Hepatocyte (in vitro differentiated cells): ENCODE measurements at places on chromosomes 2 and 18. TPM values are rescaled to one million over a fixed set of nuclear protein-coding genes. Genes with fewer than 3 reads are reported as not detected.
A peak's percentile ranks its signal among the peaks of the same experiment; 100 is the strongest.

The NYAP2 gene
- 0.37 and 1.0 TPM in 2 replicates for total RNA-seq

The AOX1 gene
- total RNA-seq = 7.4 and 7.7 TPM in 2 replicates

The PDIA6 gene
- total RNA-seq = 507 and 515 TPM in 2 replicates

The NAT8 gene
- total RNA-seq = 3.8 and 4.8 TPM in 2 replicates

The CD8B2 gene
- total RNA-seq = 0.44 TPM in 1 of 2 replicates, not detected in the other

The LHCGR gene
- total RNA-seq = not detected in 2 replicates

The KCNE4 gene
- 51.0 and 54.6 TPM in 2 replicates for total RNA-seq

The ARHGAP15 gene
- total RNA-seq = 0.17 and 1.0 TPM in 2 replicates

The ITPRIPL1 gene
- 2.0 TPM in 2 replicates for total RNA-seq

The SCN7A gene
- 4.9 and 5.0 TPM in 2 replicates for total RNA-seq

The POTEC gene
- not detected in 2 replicates for total RNA-seq

The STEAP3 gene
- total RNA-seq = 10.2 and 11.2 TPM in 2 replicates

DNA sequence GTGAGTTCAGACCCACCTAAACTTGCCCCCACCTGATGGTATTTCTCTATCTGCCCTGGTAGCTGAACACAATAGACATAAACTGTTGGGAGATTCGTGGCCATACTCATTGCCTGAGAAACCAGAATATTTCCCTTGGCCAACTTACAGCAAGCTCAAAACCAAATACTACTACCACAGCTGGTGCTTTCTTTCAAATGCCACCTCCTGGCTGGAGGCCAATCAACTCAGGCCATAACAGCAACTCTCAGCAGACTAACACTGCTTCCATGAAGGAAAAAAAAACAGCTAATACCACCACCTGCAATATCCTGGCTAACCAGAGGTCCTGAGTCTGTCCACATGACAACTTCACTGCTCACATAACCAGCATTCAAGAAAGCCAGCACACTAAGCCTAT is 373.1 kb downstream of the CMPK2 start:
- H3K27ac ChIP-seq = no peak overlapping the region
- no peak overlapping the region for H3K4me3 ChIP-seq
- no peaks in the 10 kb centered on the region for H3K36me3 ChIP-seq
- no peaks in the 10 kb centered on the region for H3K4me1 ChIP-seq
- no peak for DNase-seq

DNA sequence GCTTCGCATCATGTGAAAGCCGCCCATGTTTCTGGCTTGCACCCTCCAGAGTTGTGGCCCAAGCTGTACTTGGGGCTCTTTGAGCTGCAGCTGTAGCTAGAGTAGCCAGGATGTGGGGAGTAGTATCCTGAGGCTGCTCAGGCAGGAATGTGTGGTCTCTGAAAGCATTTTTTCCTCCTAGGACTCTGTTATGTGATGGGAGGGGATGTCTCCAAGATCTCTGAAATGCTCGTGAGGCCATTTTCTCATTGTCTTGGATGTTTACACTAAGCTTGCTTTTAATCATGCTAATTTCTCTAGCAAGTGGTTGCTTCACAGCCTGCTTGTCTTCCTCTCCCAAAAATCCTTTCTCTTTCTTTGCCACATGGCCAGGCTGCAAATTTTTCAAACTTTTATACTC is 687.6 kb downstream of the DCDC2C start:
- H3K27ac ChIP-seq = no peak overlapping the region
- DNase-seq = no peak
- no peaks in the 10 kb centered on the region for H3K27me3 ChIP-seq
- no peaks in the 10 kb centered on the region for H3K36me3 ChIP-seq

DNA sequence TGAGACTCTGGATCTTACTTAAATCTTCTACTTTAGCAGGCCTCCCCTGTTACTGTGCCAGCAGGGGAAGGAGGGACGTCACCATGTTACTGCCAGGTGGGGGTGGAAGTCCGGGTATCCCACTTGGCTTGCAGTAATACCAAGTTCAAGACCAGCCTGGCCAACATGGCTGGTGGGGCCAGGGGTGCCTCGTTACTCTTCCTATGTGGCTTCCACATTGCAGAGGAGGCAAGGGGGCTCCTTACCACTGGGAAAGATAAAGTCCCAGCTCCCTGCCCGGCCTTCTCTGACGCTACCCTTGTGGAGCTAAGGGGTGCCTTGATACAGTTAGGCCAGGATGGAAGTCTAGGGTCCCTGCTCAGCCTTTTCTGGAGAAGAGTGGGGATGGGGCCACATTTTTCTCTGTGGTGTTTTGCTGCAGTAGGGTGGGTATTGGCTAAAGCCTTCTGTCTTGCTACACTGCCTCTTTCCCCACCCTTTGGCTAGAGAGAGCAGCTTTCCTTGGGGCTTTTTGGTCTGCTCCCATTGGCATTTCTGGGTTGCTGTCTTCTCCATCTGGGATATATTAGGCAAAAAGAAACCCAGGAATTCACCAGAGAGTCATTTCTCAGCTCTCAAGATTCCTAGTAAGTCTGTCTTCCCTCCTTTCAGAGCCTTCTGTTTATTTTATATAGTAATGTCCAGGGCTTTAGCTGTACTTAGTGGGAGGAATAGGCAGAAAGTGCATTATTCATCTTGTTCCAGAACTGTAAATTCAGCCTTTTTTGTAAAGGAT is 21.9 kb downstream of the ELMOD3 start:
- H3K4me1 ChIP-seq = peaks cover 6% of the 10 kb centered on the region
- no peaks in the 10 kb centered on the region for H3K27me3 ChIP-seq
- no peak overlapping the region for H3K4me3 ChIP-seq
- DNase-seq = no peak
- H3K36me3 ChIP-seq = no peaks in the 10 kb centered on the region

- H3K4me1 ChIP-seq = no peaks in the 10 kb centered on the region
- H3K36me3 ChIP-seq = no peaks in the 10 kb centered on the region
- no peaks in the 10 kb centered on the region for H3K27me3 ChIP-seq
- H3K4me3 ChIP-seq = no peak overlapping the region
- DNase-seq = peak; percentile 85
Observed at GRCh38 chr2:42663106-42663780, 94.8 kb downstream of the MTA3 start.

- H3K36me3 ChIP-seq = no peaks in the 10 kb centered on the region
- no peak for DNase-seq
- no peak overlapping the region for H3K27ac ChIP-seq
- H3K4me3 ChIP-seq = no peak overlapping the region
- H3K4me1 ChIP-seq = peaks cover 16% of the 10 kb centered on the region
Observed at GRCh38 chr2:170717599-170717963, 2.4 kb downstream of the SP5 start.

DNA sequence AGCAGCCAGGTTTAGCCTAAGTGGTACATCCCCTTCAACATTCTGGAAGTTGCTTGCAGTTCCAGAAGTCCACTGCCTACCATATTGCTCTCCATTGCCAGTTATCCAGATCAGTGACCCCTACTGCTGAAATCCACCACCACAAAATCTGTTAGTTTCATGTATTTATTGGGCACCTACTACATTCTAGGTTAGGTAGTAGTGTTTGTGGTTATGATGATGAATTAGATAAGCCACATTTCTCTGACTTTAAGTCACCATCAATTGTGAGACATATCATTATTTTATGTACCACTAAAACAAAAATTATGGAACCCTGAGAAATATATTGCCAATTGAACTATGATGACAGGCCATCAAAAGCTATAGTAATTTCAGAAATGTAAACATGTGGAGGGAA is 139.5 kb upstream of the PKDCC start:
- H3K4me1 ChIP-seq = peaks cover 20% of the 10 kb centered on the region
- no peak for DNase-seq
- no peaks in the 10 kb centered on the region for H3K27me3 ChIP-seq
- H3K27ac ChIP-seq = no peak overlapping the region
- no peak overlapping the region for H3K4me3 ChIP-seq
- H3K36me3 ChIP-seq = no peaks in the 10 kb centered on the region

GRCh38 chr2:69046221-69046662 is 33.3 kb downstream of the ANTXR1 start:
- no peak for DNase-seq
- no peaks in the 10 kb centered on the region for H3K36me3 ChIP-seq
- H3K4me3 ChIP-seq = no peak overlapping the region
- H3K4me1 ChIP-seq = no peaks in the 10 kb centered on the region

GRCh38 chr2:239852272-239852671 is 172.9 kb downstream of the NDUFA10 start:
- no peak overlapping the region for H3K4me3 ChIP-seq
- DNase-seq = no peak
- no peaks in the 10 kb centered on the region for H3K27me3 ChIP-seq
- no peaks in the 10 kb centered on the region for H3K36me3 ChIP-seq

DNA sequence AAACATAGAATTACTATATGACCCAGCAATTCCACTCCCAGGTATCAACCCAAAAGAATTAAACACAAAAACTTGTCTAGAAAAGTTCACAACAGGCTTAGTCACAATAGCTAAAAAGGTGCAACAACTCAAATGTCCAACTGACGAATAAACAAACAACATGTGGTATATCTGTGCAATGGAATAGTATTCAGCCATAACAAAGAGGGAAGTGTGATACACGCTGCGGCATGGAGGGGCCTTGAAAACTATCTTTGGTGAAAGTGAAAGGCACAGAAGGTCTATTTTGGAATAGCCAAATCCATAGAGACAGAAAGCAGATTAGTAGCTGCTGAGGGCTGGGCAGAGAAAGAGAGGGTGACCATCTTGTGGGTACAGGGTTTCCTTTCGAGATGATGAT is 72.1 kb downstream of the DDX1 start:
- no peaks in the 10 kb centered on the region for H3K36me3 ChIP-seq
- no peaks in the 10 kb centered on the region for H3K27me3 ChIP-seq
- no peak for DNase-seq
- H3K4me3 ChIP-seq = no peak overlapping the region
- peaks cover 12% of the 10 kb centered on the region for H3K4me1 ChIP-seq

GRCh38 chr2:45263147-45263546 is 253.9 kb upstream of the SIX2 start:
- no peak overlapping the region for H3K4me3 ChIP-seq
- H3K4me1 ChIP-seq = peaks cover 7% of the 10 kb centered on the region
- peaks cover 17% of the 10 kb centered on the region for H3K27me3 ChIP-seq

- H3K4me3 ChIP-seq = no peak overlapping the region
- no peaks in the 10 kb centered on the region for H3K36me3 ChIP-seq
- no peak for DNase-seq
- no peak overlapping the region for H3K27ac ChIP-seq
- H3K27me3 ChIP-seq = no peaks in the 10 kb centered on the region
Observed at GRCh38 chr2:37773371-37774130, 102.1 kb upstream of the CDC42EP3 start.

DNA sequence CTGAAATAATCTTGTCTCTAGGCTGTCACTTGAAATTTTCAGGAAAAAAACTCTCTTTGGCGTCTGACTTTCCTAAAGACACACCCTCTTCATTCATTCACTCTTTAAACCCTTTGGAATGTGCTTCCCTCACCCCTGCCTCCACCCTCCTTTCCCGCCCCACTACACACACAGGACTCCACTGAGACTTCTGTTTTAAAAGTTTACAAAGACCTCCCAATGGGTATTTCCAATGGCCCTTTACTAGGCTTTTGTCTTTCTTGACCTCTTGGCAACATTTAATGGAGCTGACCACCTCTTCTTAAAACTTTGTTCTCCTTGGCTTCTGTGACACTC is 96.1 kb downstream of the RBMS1 start:
- no peak for DNase-seq
- H3K4me3 ChIP-seq = no peak overlapping the region
- no peaks in the 10 kb centered on the region for H3K27me3 ChIP-seq
- H3K27ac ChIP-seq = peak overlapping the region; percentile 50
- H3K36me3 ChIP-seq = no peaks in the 10 kb centered on the region

- H3K36me3 ChIP-seq = no peaks in the 10 kb centered on the region
- H3K27me3 ChIP-seq = no peaks in the 10 kb centered on the region
- no peak overlapping the region for H3K4me3 ChIP-seq
- H3K4me1 ChIP-seq = peaks cover 8% of the 10 kb centered on the region
Observed at GRCh38 chr2:221716426-221717303, 144.6 kb upstream of the EPHA4 start.

DNA sequence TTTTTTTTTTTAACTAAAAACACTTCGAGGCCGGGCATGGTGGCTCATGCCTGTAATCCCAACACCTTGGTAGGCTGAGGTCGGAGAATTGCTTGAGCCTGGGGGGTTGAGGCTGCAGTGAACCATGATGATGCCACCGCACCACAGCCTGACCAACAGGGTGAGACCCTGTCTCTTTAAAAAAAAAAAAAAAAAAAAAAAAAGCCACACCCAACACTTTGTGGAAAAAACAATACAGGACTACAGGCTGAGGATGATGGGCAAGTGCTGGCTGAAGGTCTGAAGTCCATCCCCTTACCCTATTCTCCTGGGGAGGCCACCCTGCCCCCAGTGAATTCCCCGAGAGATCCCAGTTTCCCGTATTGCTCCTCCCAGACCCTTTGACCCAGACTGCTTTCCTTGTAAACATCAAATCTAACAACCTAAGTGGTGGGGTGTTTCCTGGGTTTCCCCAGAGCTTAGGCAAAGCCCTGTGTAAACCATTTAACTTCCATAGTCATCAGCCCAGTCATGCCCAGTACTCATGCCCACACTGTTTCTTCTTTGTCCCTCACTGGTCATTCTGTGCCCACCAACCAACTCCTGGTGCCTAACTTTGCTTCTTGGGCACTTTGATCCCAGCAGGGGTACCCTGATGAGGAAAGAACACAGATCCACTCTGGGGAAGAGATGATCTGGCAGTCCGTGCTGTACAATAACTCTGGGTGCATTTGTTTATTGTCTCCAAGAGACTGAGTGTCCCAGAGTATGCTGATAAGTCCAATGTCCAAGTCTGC is 5.8 kb upstream of the TMEM37 start:
- DNase-seq = peak; percentile 82
- H3K27ac ChIP-seq = peak overlapping the region; percentile 99
- H3K27me3 ChIP-seq = no peaks in the 10 kb centered on the region

DNA sequence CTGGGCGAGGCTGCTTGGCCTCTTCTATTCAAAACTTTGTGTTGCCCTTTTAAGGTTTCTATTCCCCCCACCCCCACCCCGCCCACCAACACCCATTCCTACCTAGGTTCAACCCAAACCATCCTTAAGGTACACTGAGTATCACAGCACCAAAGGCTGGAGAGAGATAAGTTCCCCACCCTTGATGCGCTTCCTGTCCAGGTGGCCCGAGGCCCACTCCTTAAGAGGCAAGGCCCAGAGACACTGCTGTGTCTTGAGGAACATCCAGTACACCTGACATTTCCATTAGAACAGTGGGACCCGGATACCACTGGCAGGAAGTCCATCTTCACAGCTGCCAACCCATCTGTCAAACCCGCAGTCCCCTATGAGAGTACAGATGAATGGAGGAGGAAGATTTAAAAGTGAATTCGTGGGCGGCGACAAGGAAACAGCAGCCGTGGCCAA is 277 bp upstream of the INPP1 start:
- H3K27ac ChIP-seq = peak overlapping the region; percentile 96
- no peaks in the 10 kb centered on the region for H3K36me3 ChIP-seq
- H3K27me3 ChIP-seq = no peaks in the 10 kb centered on the region
- DNase-seq = no peak
- peak overlapping the region; percentile 64 for H3K4me3 ChIP-seq
- no peaks in the 10 kb centered on the region for H3K4me1 ChIP-seq

- no peaks in the 10 kb centered on the region for H3K27me3 ChIP-seq
- H3K27ac ChIP-seq = no peak overlapping the region
- DNase-seq = no peak
- no peak overlapping the region for H3K4me3 ChIP-seq
- H3K4me1 ChIP-seq = peaks cover 18% of the 10 kb centered on the region
Observed at GRCh38 chr2:126653761-126654160, 2.2 kb upstream of the GYPC start.
